H9 (cell line): ENCODE measurements at places on chromosomes 1 and 21.

- no peak for DNase-seq
These were observed 14.6 kb downstream of the EXOC8 start for GRCh38 chr1:231322880-231323530.

DNA sequence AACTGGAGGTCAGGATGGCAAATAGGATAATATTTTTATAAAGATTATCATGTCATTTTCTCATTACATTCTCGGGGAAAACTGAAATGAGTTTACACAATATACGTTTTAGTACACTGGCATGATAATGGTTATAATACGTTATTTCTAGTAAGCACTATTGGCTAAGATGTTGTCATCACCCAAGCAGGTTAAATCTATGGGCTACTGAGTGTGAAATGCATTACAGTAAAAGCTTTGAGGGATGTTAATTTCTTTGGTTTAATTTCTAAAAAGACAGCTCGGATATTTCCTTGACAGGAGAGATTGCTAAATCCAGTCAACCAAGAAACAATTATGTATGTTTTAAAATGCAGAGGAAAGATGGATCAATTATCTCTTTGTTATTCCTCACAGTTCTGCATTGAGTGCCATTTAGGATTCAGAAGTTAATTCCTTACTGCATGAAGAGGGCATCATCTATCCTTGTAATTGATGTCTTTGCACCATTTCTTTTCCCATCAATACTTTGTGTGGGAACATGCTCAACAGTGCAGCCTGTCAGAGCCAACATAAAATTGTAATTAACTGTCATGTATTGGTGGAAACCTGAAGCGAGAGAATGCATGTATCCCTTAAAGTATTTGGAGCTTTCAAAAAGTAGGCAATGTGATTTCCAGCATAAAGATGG is 222.4 kb upstream of the ZP4 start:
- no peak for DNase-seq

- peak; percentile 83 for DNase-seq
These were observed 24.9 kb upstream of the TMEM52 start for GRCh38 chr1:1943834-1944570.

GRCh38 chr1:8121261-8122159 is 95.4 kb upstream of the ERRFI1 start:
- DNase-seq = peak; percentile 46

DNA sequence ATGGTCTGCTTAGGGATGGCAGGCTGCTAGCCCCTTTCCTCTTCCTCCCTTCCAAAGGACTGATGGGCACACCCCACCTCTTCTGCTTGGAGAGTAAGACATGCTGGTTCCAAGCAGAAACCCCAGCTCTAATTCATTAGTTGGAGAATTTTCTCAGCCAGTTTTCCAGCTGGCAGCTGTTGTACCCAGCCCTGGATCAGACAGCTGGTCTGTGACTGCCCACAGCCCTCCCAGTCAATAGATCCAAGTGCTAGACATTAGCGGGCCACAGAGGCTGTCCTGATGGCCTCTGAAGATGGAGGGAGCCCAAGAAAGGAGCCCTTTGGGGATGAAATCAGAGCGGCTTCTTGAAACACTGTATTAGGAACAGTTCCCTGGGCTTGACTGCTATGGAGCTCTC is 35.8 kb downstream of the ACOT11 start:
- DNase-seq = no peak

DNA sequence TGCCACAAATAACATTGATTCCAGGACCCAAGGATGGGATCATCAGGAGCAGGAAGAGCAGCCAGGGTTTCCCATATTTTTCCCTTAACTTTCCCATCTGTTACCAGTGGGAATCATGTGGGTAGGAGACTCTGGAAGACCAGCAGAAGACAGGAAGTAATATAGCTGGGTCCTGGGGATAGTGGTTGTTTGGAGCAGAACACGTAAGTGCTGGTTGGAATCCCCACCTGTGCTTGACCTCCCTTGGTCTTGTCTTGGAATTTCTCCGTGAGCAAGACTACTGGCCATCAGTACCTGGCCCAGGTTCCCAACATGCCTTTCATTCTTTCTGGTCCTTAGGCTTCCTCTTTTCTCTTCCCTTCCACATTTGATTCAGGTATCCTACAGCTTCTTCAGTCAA is 20.9 kb upstream of the SLC27A3 start:
- DNase-seq = no peak

DNA sequence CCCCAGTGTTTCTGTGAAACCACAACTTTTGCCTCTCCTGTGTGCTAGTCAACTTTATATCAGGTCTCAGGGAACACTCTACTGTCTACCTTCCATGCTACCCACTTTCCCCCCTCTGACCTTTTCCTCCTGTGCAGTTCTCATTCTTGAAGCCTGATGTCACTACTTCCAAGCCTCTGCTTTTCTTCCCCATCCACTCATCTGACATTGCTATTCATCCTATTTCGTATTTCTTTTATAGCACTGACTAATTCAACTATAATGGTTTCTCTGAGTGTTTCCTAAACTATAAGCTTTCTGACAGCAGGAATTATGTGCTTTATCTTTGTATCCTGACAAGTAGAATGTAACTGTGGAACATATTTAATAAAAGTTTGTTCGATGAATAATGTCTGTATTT is 18.2 kb upstream of the DPH5 start:
- DNase-seq = no peak

GRCh38 chr1:1603671-1604373 is 3.9 kb upstream of the FNDC10 start:
- no peak for DNase-seq

DNA sequence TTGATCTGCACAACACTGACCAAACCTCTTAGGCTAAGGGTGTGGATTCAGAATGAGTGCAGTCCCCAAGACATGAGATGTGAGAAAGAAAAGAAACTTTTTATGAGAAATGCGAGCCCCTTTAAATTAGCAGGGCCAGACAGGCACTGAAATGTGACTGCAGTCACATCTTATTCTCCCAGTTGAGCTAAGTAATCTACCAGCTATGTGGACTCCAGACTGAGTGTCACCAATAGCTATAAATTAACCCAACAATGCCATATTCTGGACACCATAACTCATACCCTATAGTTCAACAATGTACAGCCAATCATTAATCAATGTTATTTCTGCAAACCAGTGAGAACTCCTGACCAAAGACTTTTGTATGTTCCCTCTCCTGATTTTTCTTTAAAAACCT is 153.2 kb downstream of the COQ8A start:
- no peak for DNase-seq

DNA sequence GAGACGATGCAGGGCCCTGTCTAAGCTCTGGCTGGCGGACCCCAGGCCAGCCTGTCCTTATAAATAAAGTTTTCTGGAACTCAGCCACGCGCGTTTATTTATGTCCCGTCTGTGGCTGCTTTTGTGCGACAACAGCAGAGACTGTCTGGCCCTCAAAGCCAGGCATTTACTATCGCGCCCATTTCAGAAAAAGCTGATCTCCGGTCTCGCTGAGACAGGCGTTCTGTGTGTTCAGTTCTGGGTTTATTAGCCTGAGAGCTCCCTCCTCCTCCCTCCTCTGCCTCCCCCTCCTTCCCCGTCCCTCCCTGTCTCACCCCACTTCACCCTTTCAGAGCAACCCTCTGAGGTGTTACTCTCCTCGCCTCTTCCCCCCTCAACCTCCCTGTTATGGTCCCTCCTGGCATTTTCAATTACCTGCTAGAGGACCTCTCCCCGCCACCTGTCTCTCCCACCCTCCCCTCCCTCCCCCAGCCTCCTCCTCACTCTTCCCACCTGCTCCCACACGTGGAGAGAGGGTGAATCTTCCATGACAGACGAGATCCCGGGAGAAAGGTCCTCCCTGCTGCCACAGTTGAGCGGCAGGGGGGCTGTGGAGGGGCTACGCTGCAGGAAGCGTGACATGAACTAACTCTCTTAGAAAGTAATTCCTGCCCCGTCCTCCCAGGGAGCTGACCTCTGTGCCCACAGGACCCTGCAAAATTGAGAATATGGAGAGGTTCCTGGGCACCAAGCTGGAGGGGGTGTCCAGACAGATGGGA is 59.9 kb downstream of the SPSB1 start:
- peak; percentile 46 for DNase-seq

- no peak for DNase-seq
These were observed 6.1 kb downstream of the CERS2 start for GRCh38 chr1:150968491-150968890.

DNA sequence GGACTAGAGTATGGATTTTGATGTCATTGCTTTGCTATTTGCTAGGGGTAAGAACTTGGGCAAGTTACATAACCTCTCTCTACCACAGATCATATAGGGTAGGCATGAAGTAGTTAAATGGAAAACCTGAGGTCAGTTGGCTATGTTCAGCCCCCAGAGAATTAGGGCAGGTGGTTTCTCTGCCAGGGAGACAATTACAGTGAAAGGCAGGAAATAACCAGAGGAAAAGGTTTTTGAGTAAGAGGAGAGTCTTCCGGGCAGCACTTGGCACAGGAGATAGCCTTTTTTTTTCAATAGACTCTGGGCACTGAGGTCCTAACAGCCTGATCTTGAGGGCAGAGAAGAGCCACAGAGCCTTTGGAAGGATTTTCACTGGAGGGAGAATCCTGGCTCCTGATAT is 16.7 kb upstream of the SERBP1 start:
- no peak for DNase-seq

GRCh38 chr1:157700732-157701131 is at the start of gene FCRL3:
Gene FCRL3 (minus strand): TSS chr1:157700769. CDS start chr1:157700489, 280 bp downstream.
- DNase-seq = no peak

DNA sequence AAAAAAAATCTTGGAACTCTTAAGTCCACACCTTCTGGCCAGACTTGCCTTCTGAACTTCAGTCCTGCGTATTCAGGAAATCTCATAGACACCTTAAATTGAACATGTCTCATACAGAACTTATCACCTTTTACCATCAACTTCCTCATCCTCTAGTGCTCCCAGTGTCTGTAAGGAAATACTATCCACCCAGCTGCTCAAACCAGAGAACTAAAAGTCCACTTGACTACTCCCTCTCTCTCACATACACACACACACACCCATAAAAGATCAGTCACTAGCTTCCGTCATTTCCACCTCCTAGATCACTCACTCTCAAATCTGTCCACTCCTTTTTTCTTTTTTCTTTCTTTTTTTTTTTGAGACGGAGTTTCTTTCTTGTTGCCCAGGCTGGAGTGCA is 10.9 kb upstream of the CAP1 start:
- no peak for DNase-seq

GRCh38 chr1:233289676-233290075 is 5.8 kb downstream of the PCNX2 start:
- DNase-seq = peak; percentile 90

GRCh38 chr1:152086760-152087159 is 2.1 kb downstream of the TCHHL1 start:
- DNase-seq = no peak

DNA sequence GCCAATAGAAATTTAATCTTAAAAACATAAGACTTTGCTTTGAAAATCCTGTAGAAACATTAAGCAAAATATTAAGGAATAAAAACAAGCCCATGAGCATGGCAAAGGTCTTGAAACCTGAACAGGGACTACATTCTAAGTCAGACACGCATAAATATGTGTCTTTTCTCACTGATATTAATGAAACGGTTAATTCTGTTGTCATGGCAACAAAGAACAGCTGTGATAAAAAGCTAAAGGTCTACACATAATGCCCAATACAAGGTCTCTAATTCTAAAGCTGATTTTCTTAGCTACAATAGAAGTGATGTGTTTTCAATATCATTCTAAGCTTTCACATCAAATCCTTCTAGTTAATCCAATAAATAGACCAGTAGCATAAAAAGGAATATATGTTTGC is 331.7 kb downstream of the PTBP2 start:
- no peak for DNase-seq

DNA sequence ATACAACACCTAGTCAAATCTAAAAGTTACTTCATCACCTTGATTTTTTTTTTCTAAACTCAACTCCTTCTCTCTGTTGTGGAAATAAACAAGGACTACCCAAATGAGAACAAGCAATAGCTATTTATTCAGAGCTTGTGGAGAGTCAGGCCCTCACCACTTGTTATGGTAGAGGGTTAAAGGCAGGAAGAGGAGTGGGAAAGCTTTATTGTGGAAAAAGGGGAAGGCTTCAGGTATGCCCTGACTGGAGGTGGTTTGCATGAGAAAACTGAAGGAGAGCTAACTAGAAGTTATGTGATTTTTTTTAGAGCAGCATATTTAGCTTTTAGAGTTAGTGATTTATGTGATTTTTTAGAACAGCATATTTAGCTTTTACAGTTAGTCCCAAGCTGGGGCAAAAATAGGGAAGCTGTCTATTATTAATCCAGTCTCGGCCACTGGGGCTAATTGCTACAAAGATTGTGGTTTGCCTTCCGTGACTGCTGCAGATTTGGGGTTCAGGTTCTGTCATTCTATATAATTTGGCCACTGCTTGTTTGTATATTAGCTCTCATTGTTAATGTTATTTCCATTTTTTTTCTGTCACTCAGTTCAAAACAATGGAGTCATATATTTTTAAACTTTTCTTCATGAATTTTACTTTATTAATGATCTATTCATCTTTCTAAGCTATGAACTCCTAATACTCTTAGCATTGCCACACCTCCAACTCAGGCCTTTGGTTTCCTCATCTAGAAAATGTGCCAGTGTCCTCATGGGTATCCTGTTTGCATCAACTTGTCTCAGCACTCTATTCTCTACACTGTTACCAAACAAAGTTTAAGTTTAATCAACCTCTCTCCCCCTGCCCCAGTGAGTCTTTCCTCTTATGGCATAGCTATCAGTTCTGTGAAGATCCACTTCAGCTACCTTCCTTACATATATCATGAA is 713.0 kb downstream of the BRINP3 start:
- DNase-seq = peak; percentile 16

- no peak for DNase-seq
These were observed 67.4 kb downstream of the SLC16A1 start for GRCh38 chr1:112888630-112889029.

DNA sequence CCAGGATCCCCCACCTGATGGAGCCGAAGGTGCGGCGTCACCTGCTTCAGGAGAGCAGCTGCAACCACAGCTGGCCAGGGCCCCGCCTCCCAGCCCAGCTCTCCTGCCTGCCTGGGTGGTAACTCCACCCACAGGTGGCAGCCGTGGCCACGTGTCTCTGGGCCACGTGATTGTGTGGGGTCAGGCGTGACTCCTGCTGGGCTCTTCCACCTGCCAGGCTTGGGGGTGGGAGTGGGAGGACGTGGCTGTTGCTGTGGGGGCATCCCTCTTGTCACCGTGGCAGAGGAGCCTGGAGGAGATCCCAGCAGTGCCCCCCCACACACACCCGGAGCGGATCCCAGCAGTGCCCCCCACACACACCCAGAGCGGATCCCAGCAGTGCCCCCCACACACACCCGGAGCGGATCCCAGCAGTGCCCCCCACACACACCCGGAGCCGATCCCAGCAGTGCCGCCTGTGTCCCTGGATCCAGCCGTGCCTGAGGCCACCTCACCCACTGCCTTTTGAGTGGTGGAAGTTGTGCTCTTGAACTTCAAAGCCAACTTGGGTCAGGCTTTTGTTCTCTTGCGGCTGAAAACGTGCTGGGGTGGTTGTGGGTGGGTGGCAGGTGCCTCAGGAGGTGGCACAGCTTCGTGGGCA is 32.2 kb downstream of the POFUT2 start:
- peak; percentile 26 for DNase-seq

- DNase-seq = no peak
These were observed 13.7 kb upstream of the BEND5 start for GRCh38 chr1:48790397-48790796.

DNA sequence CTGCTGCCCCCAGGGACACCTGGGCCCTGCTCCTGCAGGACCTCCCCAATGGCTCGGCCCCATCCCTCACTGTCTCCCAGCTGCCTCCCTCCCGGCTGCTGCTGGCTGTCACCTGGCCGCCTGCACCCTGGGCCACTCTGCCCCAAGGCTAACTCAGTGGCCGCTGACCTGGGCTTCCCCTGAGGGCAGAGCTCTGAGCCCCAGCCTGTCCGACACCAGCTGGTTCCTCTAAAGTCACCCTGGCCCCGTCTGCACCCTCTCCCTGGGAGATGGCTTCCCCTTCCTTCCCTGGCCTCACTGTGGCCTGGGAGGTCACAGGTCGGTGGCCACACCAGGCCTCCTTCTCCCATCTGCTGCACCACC is 15.0 kb downstream of the ITGB2 start:
- no peak for DNase-seq
